AG04449 (cell line): ENCODE measurements at places on chromosomes 5 and 9.

DNA sequence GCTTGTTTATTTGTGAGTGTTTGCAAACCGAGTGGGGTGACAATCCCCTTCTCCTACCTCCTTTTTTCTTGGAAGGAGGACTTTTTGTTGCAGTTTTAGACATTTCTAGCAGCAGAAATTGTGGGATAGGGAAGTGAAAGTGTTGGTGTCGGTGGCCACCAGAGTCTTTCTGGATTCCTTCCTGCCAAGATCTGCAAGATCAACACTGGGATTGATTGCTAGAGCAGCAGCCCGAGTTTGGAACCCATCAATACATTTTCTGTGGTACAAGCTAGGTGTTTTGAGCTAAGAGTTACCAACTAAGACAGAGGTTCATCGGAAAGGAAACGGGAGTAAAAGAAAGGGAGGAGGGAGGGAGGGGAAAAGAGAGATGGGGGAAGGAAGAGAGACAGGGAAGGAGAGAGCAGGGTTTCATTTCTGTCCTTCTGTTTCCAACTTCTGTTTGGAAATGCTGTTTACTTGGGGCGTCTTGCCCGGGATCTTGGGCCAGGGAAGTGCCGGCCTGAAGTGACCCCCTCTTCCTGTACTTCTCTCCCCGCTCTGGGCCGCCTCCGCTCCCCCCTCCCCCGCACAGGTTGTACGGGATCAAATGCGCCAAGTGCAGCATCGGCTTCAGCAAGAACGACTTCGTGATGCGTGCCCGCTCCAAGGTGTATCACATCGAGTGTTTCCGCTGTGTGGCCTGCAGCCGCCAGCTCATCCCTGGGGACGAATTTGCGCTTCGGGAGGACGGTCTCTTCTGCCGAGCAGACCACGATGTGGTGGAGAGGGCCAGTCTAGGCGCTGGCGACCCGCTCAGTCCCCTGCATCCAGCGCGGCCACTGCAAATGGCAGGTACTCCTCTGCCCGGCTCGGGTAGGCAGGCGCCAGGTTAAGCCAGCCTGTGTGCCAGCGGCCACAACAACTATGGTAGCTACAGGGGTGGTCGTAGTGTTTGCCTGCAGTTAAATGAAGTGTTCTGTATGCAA, 4.0 kb downstream of the ISL1 start:
- no peak for DNase-seq

DNA sequence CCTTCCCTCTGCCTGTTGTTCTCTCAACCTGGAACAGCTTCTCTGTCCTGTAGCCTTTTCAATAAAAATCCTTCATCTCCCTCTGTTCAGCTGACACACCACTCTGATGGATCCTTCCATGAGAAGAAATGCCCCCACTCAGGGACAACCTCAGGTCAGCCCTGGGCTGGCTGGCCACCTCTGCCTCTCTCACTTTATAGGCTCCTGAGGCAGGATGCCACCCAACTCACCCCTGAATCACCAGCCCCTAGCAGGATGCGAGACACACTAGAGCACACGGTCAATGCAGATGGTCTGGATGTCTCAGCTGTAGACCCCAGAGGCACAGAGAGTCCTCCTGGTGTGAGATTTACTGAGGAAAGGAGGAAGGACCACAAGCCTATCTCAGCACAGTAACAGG, 93.8 kb downstream of the GABBR2 start:
- no peak for DNase-seq

GRCh38 chr5:103512500-103512899, 50.1 kb downstream of the NUDT12 start:
- no peak for DNase-seq

GRCh38 chr9:33332011-33332410, 41.7 kb downstream of the NFX1 start:
- DNase-seq = no peak

DNA sequence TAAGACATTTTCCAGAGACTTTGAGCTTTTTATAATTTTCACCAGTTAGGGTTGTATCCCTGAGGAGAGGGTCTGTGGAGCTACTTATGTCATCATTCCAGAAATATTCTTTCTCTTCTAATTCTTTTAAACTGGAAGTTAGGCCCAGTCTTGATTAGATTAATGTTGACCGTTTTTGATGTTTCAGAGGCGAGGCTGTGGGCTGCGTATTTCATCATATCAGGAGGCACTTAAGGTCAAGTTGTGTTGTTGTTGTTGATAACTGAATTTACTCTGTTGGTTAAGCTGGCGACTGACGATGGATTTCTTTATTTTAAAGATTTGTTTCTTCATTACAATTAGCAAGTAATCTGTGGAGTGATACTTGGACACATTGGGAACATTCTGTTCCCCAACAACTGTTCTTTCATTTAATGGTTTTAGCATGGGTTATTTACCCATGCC, 20.1 kb downstream of the IPO11 start:
- no peak for DNase-seq

DNA sequence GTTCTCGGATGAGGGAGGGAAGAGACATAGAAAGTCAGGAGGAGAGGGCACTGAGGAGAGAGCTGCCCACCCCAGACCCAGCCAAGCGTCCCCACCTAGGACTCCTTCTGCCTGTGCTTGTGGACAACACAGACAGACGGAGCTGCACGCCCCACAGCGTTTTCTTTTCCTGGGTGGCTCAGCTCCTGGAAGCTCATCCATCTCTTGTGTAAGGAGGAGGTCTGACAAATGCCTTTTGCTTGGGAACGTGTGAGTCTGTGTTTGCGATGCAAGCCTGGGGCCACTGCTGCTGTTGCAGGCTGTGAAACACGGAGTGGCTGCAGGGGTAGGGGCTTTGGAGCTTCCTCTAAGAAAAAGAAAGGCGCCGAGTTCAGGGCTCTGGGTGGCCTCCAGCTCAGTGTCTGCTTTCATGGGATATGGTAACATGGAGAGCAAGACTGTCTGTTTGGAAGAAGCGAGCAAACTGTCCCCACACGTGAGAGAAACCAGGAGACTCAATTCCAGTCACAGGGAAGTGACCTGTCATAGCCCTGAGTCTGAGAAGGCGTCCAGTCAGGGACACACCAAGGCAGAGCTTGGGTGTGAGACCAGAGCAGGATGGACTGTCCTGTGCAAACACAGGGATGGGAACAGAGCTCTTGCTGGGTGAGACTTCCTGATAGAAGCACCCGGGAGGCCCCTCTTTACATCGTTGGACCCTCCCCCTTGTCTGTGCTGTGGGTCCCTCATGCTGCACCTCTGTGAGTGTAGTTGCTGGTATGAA, 42.7 kb downstream of the GADD45G start:
- no peak for DNase-seq

- no peak for DNase-seq
These were observed 4.6 kb downstream of the SIT1 start for GRCh38 chr9:35646153-35646532.

- DNase-seq = no peak
These were observed 366.0 kb downstream of the HTR1A start for GRCh38 chr5:63596254-63596653.

- DNase-seq = peak; percentile 99
These were observed 61.4 kb downstream of the UGCG start for GRCh38 chr9:111957856-111958631.

DNA sequence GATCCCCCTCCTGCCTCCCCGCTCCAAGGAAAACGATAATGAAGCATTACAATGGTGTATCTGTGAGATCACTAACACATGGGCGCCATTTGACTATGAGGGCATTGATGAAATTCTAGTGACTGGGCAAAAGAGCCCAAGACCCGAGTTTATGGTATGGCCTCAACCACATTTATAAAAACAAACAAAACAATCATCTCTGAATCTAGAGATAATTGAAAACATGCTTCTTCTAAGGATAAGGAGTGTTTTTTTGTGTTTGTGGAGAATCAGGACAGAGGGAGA, 100.9 kb upstream of the SEMA6A start:
- DNase-seq = no peak

- no peak for DNase-seq
These were observed 992 bp downstream of the SETD9 start for GRCh38 chr5:56910210-56910965.

- DNase-seq = no peak
These were observed 509.7 kb downstream of the PSAT1 start for GRCh38 chr9:78806492-78807160.

DNA sequence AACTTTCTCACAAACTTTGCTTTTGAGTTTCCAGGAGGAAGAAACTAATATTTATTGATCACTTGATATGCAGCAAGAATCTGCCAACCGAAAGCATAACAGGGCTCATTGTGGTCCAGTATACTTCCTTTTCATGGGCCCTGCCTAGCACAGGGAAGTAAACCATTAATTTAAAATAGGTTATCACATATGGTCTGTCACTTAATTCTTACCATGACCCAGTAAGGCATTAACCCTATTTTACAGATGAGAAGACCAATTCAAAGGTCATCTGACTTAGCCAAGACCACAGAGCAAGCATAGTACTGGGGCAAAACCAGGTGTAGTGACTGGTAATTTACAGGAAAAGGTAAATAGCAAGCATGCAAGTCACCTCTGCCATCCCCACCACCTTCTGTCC, 336.9 kb upstream of the DMAC1 start:
- DNase-seq = no peak

- DNase-seq = no peak
These were observed 52.6 kb downstream of the ESM1 start for GRCh38 chr5:54932789-54933188.

- DNase-seq = no peak
These were observed 483 bp downstream of the C9orf85 start for GRCh38 chr9:71911908-71912335.

DNA sequence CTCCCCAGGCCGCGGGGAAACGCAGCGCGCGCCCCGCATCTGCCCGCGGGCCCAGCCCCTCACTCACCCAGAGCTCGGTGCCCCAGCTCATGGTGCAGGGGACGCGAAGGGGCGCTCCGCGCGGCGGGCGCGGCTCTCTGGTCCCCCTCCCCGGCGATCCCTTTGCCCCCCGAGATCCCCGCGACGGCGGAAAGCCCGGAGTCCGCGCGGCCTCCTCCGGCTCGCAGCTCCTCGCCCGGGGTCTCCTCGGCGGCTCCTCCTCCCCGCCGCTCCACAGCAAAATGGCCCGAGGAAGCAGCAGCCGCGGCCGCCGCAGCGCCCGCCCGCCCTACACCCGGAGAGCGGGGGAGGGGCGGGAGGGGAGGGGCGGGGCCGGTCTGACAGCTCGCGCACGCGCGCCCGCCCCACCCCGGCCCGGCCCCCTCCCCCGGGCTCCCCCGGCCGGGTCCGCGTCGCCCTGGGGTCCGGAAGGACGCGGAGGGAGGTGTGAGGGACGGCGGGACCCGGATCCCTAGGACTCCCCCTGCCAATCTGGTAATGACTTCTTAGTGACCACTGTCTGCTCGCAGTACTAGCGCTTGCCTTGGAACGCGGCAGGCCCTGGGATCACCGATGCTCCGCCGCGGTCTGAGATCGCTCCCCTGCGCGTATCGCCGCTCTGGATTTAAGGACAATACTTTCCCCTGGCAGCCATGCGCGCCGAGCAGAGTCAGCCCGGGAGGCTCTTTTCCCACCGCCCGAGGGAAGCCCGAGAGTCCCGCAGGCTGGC, at the start of gene FNBP1:
Gene FNBP1, minus strand, starts transcription at position 305 of the 769 bp plus-strand sequence. Its CDS starts 214 bp downstream, at position 91.
- no peak for DNase-seq

DNA sequence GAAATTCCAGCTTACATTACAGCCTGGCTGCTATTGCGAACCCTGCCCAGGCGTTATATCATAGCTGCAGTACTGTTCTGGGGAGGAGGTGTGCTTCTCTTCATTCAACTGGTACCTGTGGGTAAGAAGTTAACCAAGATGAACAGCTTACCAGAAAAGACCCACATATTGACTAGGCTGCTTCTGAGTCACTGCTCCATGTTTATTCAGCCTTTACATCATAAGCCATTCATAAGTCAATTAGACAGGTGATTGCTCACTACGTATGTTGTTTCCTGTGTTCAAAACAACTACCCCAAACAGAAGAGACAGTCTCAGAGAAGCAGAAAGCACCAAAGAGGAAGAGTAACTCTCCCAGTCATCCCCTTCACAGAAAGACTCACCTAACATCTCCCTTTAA, 34.7 kb upstream of the SLC22A5 start:
- DNase-seq = no peak

DNA sequence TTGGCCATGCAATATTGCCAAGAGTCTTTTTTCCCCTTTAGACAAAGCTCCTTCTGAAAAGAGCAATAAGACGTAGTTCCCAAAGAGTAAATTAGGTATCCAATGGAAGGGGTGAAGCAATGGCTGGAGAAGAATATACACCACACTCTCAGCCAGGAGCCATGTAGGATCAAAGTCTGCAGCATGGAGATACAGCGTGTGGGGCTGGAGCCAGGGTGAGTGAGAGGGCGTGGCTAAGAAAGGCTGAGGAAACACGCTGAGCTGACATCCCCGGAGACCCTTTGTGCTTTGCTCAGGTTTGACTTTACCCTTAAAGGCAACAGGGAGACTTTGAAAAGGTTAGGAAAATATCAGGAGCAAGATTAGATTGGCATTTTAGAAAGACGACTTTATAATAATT, 87.1 kb upstream of the ELL2 start:
- DNase-seq = no peak

DNA sequence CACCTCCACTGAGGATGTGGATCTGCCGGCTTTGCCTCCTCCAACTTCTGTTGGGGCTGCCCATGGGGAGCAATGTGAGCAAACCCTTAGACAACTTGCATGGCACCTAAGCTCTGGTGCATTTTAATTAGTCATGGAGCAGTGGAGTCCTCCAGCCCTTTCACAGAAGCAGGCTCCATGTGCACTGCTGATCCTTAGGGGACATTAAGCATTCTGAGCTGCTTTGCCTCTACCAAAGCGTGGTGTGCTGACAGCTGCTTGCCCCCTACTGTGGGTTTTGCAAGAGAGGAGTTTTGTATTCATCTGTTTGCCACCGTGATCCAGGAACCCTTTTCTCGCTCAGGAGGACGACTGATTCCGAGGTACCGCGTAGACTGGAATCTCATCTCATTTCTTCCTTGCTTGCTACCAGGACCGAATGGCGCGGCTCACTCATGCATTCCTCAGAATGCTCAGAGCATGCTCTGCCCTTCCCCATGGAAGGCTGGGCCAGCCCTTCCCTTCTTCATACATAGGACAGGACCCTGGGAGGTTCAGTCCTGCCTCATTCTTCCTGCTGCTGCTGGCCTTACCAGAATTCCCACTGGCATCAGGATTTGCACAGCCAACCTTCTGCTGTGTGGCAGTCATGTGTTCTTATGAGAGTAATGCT, 432.5 kb downstream of the GADD45G start:
- no peak for DNase-seq

DNA sequence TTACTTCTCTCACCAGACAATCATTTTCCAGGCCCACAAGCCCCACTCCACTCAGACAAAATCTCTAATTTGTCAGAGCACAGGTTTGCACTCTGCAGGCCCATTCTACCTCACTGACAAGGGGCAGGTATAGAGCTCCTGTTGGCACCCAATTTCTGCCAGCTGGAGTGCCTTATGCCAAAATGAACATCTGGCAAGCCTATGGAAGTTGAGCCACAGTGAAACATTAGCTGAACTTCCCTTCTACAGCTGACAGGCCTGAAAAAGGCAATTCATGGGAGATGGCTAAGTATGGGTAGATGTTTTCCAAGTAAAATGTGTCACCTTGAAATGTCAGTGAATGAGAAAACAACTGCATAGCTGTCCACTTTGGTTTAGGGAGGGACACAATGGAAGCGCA, 87.0 kb downstream of the SPOCK1 start:
- no peak for DNase-seq

GRCh38 chr5:76764374-76764773, 48.4 kb downstream of the F2R start:
- no peak for DNase-seq
